Activated CD8-positive, alpha-beta memory T cell treated with anti-CD3 and anti-CD28 coated beads for 48 hours (primary cell): ENCODE measurements at places on chromosomes 3 and 15.

- no peak for DNase-seq
These were observed 301.3 kb downstream of the IL20RB start for GRCh38 chr3:137259089-137259488.

DNA sequence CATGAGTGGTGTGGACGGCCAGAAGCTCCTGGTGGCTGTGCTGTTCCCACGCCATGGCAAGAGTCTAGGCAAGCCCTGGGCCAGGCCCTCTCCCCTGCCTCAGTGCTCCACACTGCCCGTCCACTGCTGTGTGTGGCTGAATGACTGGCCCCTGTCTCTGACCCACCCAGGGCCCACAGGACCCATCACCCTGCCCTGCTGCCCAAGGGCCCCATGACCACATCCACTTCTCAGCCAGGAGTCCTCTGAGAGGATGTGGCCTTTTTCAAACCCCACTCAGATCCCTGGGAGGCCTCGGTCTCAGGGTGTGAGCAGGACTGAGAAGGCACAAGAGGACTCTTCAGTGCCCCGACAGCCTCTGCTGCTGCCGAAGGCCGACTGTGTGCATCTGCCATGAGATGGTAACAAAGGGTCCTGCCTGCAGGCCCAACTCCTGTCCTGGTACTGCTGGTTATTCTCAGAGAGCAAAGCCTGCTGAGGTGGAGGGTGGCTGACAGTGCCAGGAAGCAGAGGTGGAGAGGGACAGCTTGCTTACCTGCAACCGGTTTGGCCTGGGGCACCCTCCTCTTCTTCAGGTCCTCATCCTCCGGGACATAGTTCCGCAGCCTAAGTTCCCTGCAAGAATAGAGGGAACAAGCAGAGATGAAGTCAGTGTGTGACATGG, 47.5 kb downstream of the PTH1R start:
- DNase-seq: no peak

DNA sequence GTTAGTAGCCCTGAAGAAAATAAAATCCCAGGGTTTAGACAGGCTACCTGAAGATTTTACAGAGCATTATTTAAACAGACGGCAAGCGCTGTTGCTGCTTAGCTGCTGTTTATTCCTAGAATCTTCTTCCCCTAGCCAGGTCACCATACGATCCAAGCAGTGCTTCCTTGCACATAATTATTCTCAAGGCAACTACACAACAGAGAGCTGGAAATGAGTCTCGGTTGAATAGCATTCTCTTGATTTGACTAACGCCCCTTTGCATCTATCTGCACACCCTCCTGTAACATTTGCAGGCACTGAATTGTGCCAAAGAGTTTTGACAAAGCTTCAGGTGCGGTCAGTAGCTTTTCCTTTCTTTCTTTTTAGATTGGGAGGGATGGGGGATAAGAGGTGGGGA, 564.4 kb downstream of the TBL1XR1 start:
- DNase-seq: no peak

GRCh38 chr15:81098861-81099651, 35.0 kb upstream of the CFAP161 start:
- DNase-seq: no peak

DNA sequence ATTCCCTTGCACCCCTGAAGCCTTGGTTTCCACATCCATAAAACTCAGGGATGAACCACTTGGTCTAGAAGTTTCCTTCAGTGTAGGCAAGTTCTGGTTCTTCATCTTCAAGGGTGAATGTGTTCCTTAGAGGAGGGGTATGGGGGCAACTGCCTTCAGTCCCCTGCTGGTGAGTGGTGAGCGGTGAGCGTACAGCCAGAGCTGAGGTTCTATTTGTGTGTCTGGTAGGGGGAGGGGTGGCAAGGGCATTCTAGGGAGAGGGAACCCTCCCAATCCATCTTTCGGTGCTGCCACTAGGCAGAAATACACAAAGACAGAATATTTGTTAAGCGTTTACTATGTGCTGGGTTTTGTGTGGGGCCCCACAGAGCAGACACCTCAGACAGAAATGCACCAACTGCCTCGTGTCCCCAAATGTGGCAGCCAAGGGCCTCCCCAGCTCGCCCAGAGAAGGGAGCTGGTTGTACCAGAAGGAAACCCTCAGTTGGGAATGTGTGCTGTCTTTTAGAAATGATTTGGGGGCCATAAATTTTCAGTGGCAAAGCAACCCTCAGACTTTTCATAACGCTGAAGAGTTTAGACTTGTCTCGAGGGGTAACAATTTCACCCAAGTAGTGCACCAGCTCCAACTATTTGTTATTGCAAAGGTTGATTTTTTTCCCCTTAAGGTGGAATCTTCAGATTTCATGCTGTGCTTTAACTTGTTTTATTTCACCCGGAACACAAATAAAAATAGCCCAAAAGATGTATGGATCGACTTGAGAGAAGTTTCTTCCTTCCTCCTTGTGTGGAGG, 137.6 kb downstream of the FBLN2 start:
- no peak for DNase-seq

GRCh38 chr15:42270551-42270950, 2.5 kb upstream of the GANC start:
- no peak for DNase-seq

DNA sequence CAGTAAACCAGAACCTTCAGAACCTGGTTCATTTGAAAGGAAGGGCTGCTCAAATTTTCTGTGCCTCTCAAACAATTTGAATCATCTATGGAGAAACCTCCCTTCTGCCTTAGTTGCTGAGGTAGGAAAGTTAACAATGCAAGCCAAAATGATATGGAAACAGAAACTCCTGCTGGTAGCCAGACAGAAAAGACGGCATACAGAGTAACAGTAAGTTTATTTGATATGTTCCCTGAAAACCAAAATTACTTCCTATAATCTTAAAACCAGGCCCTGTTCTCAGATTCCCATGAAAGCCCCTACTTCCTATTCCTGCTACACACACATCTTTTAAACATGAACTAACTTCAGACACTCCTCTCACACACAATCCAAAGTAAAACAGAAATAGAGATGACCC, 86.2 kb downstream of the TBC1D5 start:
- DNase-seq: no peak

DNA sequence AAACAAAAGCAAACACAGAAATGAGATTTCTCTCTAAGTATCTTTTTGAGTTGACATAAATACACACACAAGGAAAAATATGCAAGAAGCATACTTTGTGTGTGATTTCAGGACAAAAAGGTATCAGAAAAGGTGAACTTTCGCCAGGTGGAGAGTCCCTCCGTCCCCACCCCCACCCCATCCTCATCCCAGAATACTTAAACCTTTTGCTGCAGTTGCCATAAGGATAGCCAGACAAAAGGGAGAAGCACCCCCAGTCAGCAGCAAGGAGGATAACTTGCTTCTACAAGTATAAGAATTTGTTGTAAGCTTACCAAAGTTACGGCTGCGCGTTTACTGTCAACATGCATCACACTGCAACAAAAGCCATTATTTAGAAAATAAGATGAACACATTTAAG, 10.3 kb downstream of the FOXP1 start:
- DNase-seq: no peak

- no peak for DNase-seq
These were observed 21.3 kb downstream of the VGLL3 start for GRCh38 chr3:86969500-86970189.

GRCh38 chr3:23256741-23257435, 53.8 kb downstream of the UBE2E2 start:
- no peak for DNase-seq

- no peak for DNase-seq
These were observed 165.3 kb upstream of the MCTP2 start for GRCh38 chr15:94066046-94066445.

DNA sequence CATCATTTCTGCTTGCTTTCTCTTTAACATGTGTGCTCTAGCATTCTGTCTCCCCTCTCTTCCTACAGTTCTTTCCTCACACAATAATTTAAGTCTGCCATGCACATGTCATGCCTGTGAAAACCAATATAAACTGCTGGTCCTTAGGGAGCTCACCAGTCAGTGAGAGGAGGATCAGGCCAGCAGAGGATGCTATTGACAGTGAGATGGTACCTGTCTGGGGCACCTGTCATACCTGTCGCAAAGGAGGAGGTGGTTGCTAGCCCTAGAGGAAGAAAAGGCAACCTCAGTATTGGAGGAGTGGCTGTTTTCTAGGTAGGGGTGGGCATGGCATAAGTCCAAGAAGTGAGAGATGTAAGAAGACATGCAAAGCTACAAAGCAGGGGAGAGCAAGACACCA, 194.6 kb downstream of the GABRG3 start:
- no peak for DNase-seq

- no peak for DNase-seq
These were observed 35.5 kb upstream of the ATP1B3 start for GRCh38 chr3:141840737-141841544.

DNA sequence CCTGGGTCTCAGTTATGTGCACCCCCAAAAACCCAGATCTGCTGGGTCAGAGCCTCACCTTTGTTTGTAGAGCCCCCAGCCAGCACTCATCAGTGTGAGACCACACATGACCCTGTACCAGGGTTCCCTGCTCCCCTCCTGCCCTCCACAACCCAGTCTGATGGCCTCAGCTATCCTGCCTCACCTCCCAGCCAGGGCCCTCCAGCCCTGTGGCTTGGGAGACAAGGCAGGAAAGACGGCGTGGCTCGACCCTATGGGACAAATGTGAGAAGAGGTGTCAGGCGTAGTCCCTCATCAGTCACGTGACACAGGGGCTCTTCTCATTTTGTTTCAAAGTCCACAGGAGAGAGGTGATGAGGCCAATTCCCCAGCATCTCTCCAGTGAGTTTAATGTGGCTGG, 28.3 kb upstream of the PRR23E start:
- no peak for DNase-seq

DNA sequence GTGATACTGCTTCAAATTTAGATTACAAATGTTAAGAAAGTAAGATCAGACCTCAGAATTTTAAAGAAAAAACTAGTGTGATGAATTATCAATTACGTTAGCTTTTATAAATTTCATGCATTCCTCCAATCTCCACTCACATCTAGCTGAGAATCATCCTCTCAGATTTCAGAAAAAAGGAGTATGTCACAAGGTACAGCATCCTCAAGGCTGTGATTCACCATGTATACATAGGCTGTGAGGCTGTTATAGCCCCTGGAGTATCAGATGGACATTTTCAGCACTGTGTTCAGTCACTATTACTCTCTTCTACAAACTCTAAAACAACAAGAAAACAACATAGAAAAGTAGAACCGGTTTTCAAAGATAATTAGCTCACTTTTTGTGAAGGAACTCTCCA, 214.4 kb downstream of the PCCB start:
- DNase-seq: no peak

GRCh38 chr3:82079335-82079890, 318.0 kb upstream of the GBE1 start:
- DNase-seq: no peak

- DNase-seq: no peak
These were observed 156.2 kb upstream of the THRB start for GRCh38 chr3:24650839-24651238.

DNA sequence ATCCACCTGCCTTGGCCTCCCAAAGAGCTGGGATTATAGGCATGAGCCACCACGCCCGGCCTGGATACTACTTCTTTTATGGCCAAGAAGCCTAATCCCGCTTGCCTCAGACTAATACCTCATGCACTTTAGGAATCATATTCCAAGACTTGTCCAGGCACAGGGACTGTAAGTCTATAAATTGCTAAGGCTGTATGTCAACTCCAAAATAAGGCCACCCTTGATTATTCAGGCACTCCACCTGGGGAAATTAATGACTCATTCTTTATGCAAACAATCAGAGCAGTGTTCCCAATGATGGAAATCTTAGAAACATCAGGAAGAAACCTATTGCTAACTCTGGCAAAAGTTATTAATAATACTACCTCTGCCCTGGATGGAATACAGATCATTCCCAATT, 98.4 kb downstream of the ERC2 start:
- no peak for DNase-seq

DNA sequence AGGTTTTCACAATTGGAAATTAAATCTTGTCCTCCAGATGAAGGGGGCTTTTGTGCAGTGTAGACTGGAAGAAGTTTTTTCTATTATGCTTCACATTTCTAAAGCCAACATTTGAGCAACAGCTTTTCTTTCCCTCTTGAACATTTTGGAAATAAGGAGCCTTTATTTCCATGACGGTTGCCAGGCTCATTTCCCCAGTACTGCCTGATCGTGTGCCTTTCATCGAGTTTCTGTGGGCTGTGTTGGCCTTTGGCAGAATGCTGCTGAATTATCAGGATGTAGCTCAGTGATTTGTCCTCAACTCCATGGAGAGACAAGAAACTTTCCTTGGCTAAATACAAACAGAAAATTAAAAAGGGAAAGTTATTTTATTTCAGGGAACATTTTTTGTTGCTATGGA, 314.8 kb upstream of the LRRC3B start:
- DNase-seq: no peak

DNA sequence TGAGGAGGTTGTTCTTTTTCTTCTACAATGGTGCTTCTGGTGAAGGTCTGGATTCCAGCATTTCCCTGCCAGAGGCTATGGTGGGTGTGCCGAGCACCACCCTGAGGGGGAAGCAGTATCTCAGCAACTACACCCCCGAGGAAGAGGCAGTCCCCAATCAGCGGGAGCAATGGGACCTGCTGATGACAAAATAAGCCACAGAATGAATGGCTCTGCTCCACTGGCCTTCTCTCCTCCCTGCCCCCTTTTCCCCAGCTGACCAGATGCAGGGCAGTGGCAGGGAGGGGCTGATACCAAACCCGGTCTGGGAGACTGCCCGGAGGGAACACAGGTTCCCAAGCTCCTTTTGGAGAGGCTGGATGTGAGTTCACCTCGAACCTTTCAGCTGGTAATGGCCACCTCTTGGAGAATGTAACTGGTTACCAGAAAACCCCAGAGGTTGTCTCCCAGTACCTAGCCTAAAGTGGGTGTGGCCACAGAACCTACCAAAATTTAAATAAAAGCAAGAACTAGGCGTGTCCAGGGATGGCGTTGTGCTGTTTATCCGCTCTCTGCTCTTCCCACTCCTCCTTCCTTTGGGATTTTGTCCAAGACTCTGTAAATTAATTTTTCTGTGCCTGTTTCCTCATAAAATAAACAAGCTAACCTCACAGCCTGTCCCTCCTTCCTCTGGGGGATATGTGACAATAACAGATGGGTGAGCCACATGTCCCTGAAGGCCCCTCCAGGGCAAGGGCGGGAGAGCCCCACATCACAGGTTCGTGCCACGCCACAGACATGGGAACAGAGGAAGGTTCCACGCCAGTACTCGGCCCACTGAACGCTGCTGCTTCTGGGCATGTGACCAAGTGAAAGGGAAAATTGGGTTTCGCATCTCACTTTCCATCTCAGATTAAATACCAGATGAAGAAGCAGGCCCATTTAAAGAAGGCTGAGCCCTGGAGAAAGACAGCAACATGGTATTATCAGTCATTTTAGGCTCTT, 35.1 kb upstream of the SPTBN5 start:
- no peak for DNase-seq

GRCh38 chr3:148708409-148708808, 10.7 kb downstream of the AGTR1 start:
- DNase-seq: no peak
